ENCODE measurements at places on chromosomes 2 and 18. TPM values are rescaled to one million over a fixed set of nuclear protein-coding genes. Genes with fewer than 3 reads are reported as not detected.

The RESP18 gene
- not detected for total RNA-seq

DNA sequence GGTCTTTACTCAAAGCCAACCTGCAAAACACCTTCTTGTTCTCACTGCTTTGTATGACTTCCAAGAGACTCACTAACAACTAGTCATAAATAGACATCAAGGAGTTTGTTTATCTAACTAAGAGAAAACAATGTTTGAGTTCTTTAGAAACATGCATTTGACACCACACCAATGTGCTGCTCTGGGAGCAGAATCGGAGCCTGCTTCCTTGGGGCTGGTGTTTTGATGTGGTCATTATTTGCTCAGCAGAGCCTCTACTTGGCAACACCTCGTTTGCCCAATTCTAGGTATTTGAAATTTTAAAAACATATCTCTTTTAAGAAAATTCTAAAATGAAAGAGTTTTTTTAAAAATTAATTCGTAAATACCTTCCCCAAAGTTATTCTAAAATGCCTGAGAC, 167.5 kb downstream of the BCL2 start:
- DNase-seq: no peak

The CHRND gene
- not detected for total RNA-seq

The SLC4A5 gene
- 1.2 TPM for total RNA-seq

DNA sequence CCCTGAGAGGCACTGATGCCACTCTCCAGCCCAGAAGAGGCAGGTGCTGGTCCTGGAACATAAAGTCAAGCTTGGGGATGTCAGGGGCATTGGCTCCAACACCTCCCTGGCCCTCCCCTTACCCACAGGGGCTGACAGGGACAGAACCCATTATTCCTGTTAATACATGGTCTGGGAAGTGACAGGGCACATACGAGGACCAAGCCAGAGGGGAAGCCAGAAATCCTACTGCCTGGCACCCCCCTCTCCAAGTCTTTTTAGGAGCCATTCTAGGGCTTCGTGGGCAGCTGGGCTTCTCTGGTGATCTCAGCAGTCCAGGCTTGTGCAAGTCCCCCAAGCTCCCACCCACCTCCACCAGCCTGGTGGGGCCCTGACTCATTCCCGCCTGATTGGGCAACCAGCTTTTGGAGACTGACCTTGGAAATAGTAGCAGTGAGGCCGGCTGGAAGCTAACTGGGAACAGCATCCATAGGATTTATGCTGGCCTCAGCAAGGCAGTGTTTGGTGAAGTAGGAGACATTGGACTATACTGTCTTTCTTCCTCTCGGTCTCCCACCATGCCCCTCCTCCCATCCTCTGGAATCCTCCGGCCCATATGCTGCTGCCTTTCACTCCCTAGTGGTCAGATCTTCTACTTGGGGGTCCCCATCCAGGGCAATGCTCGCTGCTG, 86.4 kb upstream of the HK2 start:
- no peak for DNase-seq

The SEH1L gene
- 18.7 TPM for total RNA-seq

The CREG2 gene
- total RNA-seq: not detected

The EPB41L5 gene
- total RNA-seq: 50.5 TPM

GRCh38 chr2:7517088-7517487, 599.9 kb downstream of the RNF144A start:
- no peak for DNase-seq

The LYPD6B gene
- not detected for total RNA-seq

The RTTN gene
- total RNA-seq: 6.6 TPM

The ABCB11 gene
- total RNA-seq: 68.5 TPM

- no peak for DNase-seq
These were observed 57.0 kb downstream of the PPP4R1 start for GRCh38 chr18:9557250-9557943.

The OR6B2 gene
- total RNA-seq: not detected

The MAP2 gene
- total RNA-seq: 2.3 TPM

GRCh38 chr2:120395221-120396012, 49.5 kb downstream of the INHBB start:
- DNase-seq: peak; percentile 28

- DNase-seq: no peak
These were observed 98.3 kb downstream of the NRP2 start for GRCh38 chr2:205780645-205781044.

DNA sequence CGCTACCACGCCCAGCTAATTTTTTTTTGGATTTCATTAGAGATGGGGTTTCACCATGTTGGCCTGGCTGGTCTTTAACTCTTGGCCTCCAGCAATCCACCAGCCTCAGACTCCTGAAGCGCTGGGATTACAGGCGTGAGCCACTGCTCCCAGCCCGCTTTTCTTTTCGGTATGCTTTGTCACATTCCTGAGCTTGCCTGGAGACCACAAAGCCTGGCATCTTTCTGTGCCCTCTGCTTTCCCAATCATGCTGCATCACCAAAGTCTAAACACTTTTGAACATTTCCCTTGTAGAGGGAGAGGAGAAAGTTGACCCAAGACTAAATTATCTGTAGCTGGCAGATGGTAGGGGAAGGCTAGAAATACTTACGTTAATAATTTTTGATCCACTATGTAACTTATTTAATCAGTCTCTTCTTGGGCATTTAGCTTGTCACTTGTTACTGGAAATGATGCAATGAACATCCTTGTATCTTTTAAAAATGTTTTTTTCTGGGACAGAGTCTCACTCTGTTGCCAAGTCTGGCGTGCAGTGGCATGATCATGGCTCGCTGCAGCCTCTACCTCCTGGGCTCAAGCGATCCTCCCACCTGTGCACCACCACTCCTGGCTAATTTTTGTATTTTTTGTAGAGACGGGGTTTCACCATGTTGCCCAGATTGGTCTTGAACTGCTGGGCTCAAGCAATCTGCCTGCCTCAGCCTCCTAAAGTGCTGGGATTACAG, 2.7 kb upstream of the NPC1 start:
- no peak for DNase-seq

DNA sequence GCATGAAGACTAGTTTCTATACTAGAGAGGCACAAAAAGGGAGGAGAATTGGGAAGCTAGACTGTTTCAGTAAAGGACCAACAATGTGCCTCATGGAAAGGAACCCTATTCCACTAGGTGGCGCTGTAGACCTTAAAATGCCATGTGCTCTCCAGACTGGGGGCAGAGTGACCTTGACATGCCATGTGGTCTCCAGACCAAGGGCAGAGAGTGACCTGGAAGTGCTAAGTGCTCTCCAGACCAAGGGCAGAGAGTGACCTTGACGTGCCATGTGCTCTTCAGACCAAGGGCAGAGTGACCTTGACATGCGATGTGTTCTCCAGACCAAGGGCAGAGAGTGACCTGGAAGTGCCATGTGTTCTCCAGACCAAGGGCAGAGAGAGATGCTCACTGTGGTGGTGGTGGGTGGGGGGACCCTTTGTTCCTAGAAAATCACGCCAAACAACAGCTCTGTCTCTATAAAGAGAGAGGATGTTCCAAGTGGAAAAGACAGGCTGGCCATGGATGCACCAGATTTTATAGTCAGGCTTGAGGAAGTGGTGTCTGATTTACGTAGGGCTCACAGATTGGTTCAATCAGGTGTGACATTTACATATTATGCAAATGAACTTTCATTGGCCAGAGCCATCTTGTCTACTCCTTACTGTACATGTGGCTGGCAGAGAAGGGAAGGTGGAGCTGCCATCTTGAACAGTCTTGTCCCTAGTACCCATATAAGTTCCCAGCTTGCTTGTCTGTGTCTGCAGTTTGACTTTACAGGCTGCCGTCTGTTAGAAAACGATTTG, 344.0 kb upstream of the DDX18 start:
- DNase-seq: no peak

DNA sequence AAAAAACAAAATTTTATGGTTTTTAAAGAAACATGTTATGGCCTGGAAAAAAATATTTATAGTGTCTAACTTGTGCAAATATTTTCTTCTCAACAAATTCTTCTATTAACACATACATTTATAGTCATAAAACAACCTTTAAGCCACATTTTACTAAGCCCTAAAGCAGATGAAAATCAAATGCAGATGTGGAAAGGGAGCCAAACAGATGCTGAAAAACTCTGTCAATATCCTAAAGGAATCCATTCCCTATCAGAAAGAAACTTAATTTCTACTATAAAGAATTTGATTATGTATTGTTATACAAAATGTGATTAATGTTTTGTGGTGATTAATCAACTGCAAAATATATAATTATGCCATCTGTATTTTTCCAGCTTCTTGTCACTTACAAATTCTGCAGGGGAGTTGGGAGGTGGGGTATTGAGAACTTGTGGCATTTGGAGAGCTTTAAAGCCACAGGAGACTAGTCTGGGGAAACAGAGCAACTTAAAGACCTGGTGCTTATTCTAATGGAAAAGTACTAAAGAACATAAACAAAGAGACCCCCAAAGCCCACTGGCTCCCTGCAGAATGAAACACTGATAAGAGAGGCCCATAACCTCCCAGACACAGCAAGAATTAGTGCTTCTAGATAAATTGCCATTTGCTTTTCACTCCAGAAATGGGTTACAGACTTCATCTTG, 1721.0 kb upstream of the PIK3C3 start:
- DNase-seq: no peak

GRCh38 chr2:192267484-192267883, 72.8 kb upstream of the TMEFF2 start:
- no peak for DNase-seq

The FANCL gene
- 8.8 TPM for total RNA-seq

GRCh38 chr18:22109535-22109934, 59.9 kb upstream of the GATA6 start:
- DNase-seq: no peak

DNA sequence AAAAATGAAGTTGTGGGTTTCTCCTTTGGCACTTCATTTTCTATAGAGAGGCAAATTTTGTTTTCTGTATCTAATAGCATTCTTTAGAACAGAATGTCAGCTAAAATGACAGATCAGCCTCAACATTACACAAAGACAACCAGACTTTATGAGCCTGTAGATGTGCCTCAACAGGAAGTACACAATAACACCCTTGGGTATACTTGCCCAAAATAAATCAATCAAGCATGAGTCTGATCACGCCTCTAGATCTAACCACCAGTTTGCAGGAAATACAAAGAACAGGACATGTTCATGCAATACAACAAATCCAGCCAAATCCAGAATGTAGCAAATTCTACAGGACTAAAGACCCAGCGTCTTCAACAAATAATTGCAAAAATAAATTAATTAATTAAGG, 11.2 kb upstream of the DAPL1 start:
- no peak for DNase-seq

The ZNF513 gene
- total RNA-seq: 10.5 TPM

DNA sequence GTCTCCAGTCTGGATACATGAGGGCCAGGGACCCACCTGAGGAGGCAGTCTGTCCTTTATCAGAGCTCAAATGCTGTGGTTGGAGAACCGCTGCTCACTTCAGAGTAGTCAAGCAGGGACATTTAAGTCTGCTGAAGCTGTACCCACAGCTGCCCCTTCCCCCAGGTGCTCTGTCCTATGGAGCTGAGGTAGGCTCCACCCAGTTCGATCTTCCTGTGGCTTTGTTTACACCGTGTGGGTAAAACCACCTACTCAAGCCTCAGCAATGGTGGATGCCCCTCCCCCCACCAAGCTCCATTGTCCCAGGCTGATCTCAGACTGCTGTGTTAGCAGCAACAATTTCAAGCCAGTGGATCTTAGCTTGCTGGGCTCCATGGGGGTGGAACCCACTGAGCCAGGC, 731.4 kb upstream of the HS6ST1 start:
- no peak for DNase-seq
